ENCODE measurements at places on chromosomes 6 and 20. TPM values are rescaled to one million over a fixed set of nuclear protein-coding genes. Genes with fewer than 3 reads are reported as not detected.

C20orf202 gene
- under 0.01 TPM for total RNA-seq

NKX2-4 gene
- total RNA-seq = not detected

KIF13A gene
- total RNA-seq = 71.7 TPM

TBXT gene
- total RNA-seq = not detected

COL12A1 gene
- total RNA-seq = 34.9 TPM

GPR6 gene
- not detected for total RNA-seq

BRD2 gene
- 134 TPM for total RNA-seq

TRIM10 gene
- total RNA-seq = not detected

THBS2 gene
- 0.50 TPM for total RNA-seq

CCDC170 gene
- total RNA-seq = under 0.01 TPM

EDN3 gene
- total RNA-seq = not detected

MEI4 gene
- total RNA-seq = under 0.01 TPM

SERPINB1 gene
- total RNA-seq = 160 TPM

PTPN1 gene
- total RNA-seq = 25.6 TPM

ATP6V1G2 gene
- 0.34 TPM for total RNA-seq

HLA-DOA gene
- total RNA-seq = not detected

BPIFA1 gene
- 24.0 TPM for total RNA-seq

MPIG6B gene
- not detected for total RNA-seq

GPR63 gene
- total RNA-seq = 0.68 TPM

TCF15 gene
- not detected for total RNA-seq

UNC5CL gene
- 0.14 TPM for total RNA-seq

ENPP5 gene
- 0.34 TPM for total RNA-seq

SLC24A3 gene
- total RNA-seq = 0.36 TPM

EYA2 gene
- total RNA-seq = 12.3 TPM

SIRPA gene
- total RNA-seq = 8.5 TPM

KIF25 gene
- not detected for total RNA-seq

KCNQ2 gene
- total RNA-seq = not detected

DNAH8 gene
- under 0.01 TPM for total RNA-seq
